ENCODE measurements at places on chromosomes 2 and 18.

GRCh38 chr2:4024605-4025004 is 321.2 kb downstream of the DCDC2C start:
- DNase-seq = no peak

DNA sequence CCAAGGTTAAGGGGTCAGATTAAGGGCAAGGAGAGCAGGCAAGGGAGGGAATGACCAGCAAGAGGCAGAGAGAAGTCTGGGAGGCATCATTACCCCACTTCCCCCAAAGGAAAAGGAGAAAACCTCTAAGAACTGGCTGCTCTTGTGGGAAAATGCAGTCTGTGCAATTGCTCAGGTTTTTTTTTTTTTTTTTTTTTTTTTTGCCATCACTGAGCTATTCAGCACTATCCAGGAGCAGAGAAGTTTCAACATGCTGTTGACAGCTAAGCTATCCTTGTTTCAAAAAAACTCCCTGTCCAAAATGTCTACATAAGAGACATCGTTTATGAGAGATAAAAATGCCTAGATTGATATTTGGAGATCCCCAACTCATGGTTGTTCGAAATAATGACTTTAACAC is 345.4 kb downstream of the TDRD15 start:
- no peak for DNase-seq

GRCh38 chr2:62352031-62352430 is 154.0 kb downstream of the TMEM17 start:
- no peak for DNase-seq

GRCh38 chr2:113133704-113134598 is 6.6 kb downstream of the IL1RN start:
- DNase-seq = no peak

DNA sequence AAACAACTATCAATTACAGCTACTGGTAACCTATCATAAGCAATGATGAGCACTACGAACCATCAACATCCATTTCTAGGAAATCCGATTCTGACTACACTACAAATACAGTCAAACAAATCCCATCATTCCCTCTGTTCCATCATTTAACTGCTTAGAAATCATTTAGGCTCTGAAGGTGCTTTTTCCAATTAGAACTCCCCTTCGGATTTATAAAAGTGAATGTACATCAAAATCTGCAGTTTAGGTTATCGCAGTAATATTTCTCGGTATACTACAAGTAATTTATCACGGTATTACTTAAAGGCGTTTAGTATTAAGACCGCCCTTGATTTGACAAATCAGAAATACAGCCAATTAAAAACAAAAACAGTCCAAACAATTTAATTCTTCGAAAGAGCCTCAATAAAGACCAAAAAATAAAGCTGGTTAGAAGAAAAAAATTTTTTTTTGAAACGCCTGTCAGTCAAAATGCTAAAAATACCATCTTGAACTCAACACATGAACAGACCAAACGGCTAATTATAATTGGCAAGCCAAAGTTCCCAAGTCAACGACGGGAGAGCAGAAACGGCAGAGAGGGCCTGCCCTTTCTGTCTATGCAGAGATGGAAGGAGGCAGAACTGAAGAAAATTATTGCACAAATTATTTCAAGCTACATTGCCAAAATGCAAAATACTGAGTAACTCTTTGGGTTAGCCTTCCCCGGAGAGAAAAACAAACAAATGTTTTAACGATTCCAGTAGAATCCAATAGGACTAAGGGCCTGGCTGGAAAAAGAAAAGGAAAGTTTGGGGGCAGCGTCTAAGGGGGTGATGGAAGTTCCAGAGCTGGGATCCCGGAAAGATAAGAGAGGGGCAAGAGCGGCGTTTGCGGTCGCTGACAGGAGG is 1.2 kb downstream of the VPS54 start:
- DNase-seq = no peak

GRCh38 chr18:21650311-21650710 is 38.2 kb downstream of the SNRPD1 start:
- no peak for DNase-seq

DNA sequence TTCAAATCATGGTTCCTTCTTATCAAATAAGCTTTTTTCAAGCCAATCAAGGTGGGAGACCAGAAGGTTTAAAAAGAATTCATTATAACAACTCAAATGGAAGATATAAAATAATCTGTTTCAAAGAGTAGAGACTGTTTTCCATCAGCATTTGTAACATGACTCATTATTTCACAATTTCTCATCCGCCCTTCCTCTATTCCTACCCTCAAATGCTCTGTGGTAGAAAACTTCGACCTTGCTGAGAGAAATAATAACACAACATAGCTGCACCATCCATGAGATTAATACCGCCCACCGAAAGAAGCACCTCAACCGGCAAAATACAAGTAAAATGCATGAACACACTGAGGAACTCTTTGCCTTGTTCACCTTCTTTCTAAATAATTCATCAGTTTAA is 2039.2 kb upstream of the CELF4 start:
- no peak for DNase-seq

GRCh38 chr2:201697899-201698298 is 545 bp downstream of the MPP4 start:
- no peak for DNase-seq

DNA sequence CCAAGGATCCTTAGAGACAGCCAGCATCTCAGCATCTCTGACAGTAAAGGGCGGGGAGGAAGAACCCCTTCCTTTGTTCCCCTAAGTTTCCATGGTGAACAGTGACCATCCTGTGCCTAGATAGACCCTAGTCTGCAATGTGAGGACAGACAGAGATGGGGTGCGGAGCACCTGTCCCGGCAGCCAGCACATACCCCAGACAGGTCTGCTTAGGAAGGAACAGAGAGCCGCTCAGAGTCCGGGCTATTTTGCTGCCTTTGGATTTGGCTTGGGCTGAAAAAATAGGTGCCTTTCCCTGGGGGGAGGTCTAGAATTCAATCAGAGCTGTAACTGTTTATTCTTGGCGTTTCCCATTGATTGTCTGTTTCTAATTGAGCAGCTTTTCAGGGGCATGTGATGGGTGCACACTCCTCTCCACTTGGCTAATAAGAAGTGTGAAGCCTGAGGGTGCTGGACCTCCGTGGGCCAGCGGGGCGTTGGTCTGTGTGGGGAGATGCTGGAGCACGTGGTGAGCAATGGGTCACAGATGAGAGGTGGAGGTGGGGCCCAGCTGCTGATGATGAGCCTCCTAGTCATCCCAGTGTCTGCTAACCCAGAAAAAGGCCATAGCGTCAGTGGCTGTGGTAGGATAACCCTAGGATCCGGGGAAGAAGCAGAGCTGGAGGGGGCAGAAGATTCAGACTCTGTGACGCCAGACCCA is 236.8 kb downstream of the SEPTIN10 start:
- no peak for DNase-seq

DNA sequence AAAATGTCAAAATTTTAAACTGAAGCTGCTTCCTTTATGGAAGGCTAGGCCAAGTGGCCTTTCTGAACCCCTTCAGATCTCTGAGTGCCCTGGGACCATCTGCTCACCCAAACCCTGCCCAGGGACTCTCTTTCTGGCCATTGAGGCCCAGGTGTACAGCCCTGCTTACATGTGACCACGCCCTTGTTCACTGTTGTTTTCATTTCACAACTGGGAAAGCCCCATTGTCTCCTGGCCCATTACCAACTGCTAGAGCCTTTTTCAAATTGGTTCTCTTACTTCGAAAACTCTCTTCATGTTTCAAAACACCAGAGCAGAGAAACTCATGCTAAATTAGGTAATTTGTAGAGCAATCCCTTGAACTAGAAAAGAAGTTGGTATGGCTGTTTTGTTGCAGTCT is 219.5 kb upstream of the TANK start:
- DNase-seq = no peak

Measured in activated CD4-positive, CD25-positive, alpha-beta regulatory T cell treated with anti-CD3 and anti-CD28 coated beads, Interleukin-2, amount 50 U/mL, for 72 hours (primary cell).